ENCODE measurements at places on chromosomes 7 and 10.

GRCh38 chr10:3006093-3006492, 61.3 kb upstream of the PFKP start:
- no peak for DNase-seq

- no peak for DNase-seq
These were observed 171.5 kb downstream of the CYP26A1 start for GRCh38 chr10:93245147-93245546.

- DNase-seq: no peak
These were observed 272.7 kb downstream of the HDAC9 start for GRCh38 chr7:18768256-18768655.

GRCh38 chr10:33117816-33118215, 159.8 kb upstream of the ITGB1 start:
- peak; percentile 82 for DNase-seq

DNA sequence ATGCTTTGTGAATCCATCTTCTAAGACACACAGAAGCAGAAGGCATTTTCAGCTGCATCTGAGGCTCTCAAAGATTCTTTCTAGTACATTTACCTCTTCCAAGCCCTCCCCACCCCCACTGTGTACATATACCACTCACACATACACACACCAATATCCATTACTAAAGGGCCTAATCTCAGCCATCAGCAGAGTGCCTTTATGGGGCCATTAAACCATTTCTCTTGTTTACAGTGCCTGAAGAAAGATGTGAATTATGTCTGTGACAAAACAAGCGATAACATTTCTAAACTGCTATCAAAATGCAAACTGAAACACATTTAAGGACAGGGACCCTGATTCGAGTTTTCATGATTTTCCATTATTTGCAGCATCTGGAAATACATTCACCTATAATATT, 40.0 kb downstream of the ETV1 start:
- no peak for DNase-seq

DNA sequence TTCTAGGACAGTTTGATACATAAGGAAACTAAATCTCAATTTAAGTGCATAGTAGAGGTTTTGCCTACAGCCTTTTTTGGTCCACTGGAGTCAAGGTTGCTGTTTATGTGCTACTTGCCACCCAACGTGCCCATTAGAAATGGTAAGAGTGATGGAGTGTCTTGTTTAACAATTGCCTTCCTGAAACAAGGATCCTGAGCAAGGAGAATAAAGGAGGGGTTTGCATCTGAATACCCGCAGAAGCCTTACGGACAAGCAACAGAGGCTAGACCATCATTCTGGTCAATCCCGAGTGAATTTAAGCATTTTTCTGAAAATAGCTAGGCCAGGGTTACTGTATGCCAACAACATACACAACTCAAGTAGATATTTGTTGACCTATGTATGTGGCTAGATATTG, 63.6 kb downstream of the MARCHF5 start:
- DNase-seq: no peak

- DNase-seq: no peak
These were observed 146.7 kb downstream of the CXCL12 start for GRCh38 chr10:44238212-44238611.

DNA sequence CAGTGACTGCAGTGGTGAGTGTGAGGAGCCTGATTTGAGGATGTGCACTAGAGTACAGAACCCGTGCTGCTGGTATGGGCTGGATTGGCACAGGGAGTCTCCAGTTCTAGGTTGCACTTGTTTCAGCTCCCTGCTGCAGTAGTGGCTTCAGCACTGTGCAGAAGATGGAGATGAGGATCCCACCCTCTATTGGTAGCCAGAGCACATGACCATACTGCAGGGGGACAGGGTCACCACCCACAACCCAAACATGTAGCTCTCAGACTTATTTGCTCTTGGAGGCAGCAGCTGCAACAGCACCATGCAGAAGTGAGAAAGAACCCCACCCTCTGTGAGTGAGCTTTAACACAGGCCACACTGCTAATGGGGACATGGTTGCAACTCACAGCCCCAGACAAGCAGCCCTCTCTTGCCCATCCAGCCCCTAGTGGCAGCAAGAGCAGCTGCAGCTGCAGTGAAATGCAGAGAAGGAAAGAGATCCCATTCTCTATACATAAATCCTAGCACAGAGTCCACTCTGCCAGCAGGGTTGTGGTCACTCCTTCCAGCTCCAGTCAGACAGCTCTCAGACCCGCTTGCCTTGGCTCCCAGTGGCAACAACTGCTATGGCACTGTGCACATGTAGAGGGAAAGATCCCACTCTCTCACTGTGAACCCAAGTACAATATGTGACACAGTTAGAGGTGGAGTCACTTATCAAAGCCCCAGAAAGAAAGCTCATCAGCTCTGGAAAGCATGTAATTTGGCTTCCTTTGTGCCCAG, 51.4 kb upstream of the SCIN start:
- no peak for DNase-seq

DNA sequence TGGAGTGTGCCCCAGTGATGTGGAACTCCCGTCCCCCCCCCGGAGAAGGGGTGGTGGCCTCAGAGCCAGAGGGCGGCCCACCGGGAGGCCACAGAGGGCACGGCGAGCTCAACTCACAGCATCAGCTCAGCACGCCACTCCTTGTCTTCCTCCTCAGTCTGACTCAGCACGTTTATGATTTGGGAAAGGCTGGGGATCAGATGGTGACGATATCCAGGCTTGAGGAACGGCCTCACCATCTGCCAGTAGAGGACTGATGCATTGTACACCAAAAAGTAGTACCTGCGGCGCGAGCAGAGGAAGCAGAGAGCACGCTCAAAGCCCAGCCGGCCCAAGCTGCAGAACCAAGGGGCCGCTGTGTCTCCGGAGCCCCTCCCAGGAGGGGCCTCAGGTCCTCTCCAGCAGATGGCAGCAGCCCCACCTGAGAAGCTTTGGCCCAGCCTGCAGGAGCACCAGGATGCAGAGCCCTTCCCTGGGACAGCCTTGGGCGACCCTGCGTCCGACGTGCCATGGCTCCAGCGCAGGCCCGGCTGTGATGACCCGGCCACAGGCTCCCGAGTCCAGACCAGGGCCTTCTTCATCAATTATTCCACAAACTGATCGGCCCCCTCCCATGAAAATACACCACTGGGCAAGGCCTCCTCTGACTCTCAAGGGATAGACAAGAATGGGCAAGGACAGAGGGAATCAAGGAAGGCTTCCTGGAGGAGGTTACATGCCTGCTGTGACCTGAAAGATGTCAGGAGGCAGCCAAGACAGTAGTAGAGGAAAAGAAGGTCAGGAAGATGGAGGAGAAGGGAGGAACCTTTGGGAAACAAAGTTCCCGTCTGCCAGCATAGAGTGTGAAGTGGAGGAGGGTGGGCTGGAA, 3.7 kb downstream of the CFAP46 start:
- DNase-seq: no peak

DNA sequence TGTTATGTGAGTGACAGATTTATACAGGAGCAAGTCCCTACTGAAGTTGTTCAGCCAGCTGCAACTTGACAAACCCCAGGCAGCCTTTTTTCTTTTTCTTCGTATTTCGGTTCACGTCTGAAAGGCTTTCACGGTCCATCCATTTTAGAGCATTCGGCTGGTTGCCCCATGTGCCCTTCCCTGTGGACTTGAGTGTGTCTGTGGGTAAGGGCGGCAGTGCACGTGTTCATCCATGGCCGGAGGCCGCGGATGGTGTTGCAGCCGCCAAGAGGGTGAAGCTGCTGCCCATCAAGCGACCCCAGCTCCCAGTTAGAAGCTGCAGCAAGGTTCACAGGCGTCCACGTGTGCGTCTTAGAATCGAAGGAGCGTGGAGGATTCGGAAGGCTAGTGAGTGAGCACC, 35.9 kb downstream of the PPP2R2D start:
- DNase-seq: no peak

GRCh38 chr10:101856626-101857025, 13.0 kb upstream of the KCNIP2 start:
- no peak for DNase-seq

- no peak for DNase-seq
These were observed 69.4 kb downstream of the EBF3 start for GRCh38 chr10:129894698-129895097.

DNA sequence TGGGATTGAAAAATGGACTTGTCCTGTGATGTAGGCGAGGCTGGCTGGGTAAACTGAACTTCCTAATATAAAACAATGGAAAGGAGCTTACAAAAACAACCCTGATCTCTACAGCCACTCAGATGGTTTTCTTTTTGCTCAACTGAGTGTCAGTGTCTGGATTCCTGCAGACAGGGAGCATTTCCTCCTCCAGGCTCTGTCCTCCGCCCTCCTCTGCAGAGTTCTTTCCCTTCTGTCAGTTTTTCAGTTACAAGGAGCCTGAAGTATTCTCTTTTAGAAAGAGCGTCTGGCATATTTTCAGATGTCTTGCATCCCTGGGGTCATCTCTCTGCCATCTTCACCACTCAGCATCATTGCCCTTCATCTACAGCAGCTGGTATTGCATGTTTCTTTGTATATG, 50.0 kb upstream of the PITRM1 start:
- DNase-seq: no peak

DNA sequence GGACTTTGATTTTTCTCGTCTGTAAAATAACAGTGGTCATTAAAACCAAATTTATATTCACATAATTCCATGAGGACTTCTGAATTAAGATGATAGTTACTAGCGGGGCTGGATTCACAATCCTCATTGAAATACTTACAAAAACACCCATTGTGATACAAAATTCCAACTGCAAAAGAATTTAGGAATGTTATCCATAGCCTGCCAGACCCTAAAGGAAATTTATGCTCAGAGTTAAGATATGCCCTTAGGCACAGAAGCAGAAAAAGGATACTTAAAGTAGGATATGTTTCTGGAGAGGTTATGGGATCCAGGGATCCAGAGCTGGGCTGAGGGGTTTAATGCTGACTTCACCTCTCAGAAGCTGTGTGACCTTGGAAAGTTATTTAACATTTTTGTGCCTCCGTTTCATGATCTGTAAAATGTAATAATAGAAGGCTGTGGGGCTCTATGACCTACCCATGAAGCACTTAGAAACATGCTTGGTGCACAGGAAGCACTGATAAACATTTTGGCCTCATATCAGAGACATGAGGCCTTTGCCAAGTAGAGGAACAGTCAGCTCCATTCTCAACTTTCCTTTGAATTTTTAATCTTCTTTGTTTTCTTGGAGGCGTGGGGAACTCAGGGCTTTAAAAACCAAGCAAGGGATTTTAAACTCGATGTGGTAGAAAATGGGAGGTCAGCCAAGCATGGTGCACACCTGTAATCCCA, 744.7 kb downstream of the KCNMA1 start:
- DNase-seq: no peak

DNA sequence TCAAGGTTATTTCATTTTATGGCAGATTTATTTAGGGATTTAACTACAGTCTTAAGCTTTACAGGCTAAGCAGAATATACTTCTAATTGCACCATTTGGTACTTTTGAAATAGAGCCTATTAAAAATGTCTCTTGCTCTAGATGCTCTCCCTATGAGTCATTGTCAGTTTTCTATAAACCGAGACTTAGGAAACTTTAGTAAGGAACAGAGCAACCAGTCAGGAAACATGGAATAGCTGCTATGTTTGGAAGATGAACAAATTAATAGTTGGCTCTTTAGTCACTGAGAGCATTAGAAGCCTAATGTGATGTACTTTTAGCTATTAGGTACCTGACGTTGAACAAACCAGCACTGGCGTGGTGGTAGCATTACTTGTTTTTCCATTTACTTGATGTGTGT, 35.3 kb downstream of the INPP5F start:
- DNase-seq: no peak

DNA sequence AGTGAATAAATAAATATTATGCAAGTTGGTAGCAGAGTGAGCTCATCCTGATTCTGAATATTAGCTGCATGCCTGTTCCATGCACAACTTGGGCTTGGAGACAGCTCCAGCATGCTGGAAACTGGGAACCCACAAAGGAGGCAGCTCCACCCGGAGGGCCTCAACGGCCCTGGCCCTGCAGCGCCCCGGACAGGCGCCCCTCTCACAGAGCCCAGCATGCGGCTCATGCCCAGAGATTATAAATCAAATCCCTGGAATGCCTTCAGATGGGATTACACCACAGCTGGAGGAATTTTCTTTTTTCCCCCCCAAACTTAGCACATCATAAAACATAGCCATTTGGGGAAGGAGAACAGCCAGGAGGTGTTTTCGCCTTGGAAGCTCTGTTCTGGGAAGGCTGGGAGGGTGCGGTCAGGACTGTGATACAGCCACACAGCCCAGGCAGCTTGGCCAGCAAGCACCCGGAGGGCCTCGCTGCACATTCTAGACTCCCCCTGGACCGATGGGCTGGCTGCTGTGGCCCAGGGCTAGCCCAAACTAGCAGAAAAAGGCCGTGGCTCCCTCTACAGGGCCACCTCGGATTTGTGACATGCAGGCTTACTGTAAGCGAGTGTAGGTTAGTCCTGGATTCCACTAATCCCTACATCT, 102.4 kb downstream of the PTPN20 start:
- DNase-seq: no peak

- DNase-seq: peak; percentile 28
These were observed 30.3 kb upstream of the IL6 start for GRCh38 chr7:22696541-22697228.

DNA sequence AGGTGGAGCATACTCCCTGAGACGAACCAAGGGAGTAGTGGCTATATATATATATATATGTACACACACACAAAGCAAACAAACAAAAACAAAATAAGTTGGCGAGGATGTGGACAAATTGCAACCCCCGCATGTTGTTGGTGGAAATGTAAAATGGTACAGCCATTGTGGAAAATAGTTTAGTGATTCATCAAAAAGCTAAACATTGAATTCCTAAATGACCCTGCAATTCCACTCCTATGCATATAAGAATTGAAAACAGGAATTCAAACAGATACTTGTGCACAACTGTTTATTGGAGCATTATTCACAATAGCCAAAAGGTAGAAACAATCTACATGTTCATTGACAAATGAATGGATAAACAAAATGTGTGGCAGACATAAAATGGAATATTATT, 407.9 kb downstream of the KCNMA1 start:
- no peak for DNase-seq

GRCh38 chr10:96655461-96656197, 64.7 kb downstream of the PIK3AP1 start:
- DNase-seq: no peak

DNA sequence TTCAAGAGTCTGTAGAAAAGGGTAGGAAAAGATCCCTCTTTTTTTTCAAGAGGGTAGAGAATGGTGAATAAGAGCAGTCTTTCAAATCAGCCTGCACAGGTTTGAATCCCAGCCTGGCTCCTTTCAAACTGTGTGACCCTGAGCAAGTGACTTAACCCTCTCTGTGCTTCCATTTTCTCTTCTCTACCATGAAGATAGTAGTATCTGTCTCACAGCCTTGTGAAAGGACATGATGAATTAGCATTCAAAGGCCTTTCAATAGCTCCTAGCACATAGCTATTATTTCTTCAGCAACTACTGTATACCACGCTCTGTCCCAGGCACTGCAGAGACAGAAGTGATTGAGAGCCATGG, 25.4 kb downstream of the LEP start:
- no peak for DNase-seq
